ENCODE measurements at places on chromosomes 16 and 17.

- no peak for DNase-seq
These were observed 78.7 kb upstream of the METRNL start for GRCh38 chr17:83000738-83001137.

GRCh38 chr16:21242756-21243155, 9.3 kb downstream of the ANKS4B start:
- DNase-seq = no peak

DNA sequence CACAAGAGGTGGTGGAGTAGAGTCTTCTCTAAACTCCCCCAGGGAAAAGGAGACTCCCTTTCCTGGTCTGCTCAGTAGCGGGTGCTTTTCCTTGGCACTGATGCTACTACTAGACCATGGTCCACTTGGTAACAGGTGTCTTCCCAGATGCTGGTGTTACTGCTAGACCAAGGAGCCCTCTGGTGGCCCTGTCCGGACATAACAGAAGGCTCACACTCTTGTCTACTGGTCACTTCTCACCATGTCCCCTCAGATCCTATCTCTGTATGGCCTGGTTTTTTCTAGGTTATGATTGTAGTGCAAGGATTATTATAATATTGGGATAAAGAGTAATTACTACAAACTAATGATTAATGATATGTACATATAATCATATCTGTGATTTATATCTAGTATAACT, 49.7 kb upstream of the ARL4D start:
- DNase-seq = no peak

- DNase-seq = no peak
These were observed 16.2 kb downstream of the TBX4 start for GRCh38 chr17:61468263-61468907.

DNA sequence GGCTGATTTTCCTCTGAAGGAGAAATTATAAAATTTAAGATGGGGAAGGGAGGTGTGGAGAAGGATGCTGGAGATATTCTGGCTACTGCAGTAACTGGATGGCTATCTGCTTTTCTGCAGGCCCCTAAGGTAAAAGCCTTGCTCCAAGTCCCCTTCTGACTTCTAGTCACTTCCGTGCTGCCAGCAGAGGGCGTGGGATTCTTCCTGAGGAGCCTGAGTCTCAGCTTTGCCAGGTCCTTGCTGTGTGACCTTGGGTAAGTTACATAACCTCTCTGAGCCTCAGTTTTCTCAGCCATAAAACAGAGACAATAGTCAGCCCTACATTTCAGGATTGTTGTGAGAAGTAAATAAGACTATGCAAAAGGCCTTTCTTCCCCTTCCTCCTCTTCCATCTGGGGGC, 24.3 kb upstream of the TMEM220 start:
- DNase-seq = no peak

- no peak for DNase-seq
These were observed 199.9 kb downstream of the ZFHX3 start for GRCh38 chr16:72848028-72848400.

- no peak for DNase-seq
These were observed 3.1 kb downstream of the C17orf113 start for GRCh38 chr17:42047343-42047742.

DNA sequence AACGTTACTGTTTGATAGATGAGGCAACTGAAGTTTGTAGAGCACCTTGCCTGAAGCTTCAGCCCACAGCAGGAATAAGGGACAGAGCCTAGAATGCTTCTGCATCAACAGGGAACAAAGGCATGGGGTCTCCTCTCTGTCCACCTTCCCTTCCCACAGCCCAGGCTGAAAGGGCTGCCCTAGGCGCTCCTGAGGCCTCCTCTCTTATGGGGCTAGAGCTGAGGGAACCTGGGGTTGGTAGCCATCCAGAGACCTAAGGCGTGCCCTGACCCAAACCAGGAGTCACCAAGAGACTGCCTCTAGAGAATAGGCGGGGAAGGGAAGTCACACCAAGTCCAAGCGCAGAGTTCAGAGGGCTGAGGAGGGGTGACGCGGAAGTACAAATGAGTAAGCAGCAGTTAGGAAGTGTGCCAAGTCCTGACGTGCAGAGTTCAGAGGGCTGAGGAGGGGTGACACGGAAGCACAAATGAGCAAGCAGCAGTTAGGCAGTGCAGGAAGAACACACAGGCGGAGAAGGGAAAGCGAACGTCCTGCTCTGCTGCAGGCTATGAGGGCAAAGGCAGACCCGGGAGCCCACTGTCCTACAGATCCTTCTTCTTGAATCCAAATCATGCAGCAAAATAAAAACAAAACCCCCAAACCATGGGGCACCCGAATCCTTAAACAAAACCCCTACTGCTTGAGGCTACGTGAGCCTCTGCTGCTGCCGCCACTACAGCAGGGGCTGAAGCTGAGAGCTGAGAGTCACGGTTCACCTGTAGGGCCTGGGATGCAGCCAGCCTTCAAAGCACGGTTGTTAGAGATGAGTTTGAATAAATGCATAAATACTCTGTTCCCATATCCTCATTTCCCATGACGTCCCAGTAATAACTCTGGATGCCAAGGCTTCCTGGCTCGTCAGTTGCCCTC, 2.7 kb upstream of the SPG7 start:
- DNase-seq = no peak

- peak; percentile 31 for DNase-seq
These were observed 55.8 kb upstream of the GSE1 start for GRCh38 chr16:85557083-85557970.

GRCh38 chr17:67570797-67571196, 146.9 kb upstream of the NOL11 start:
- no peak for DNase-seq

GRCh38 chr16:46613352-46613751, 7.8 kb downstream of the SHCBP1 start:
- no peak for DNase-seq

DNA sequence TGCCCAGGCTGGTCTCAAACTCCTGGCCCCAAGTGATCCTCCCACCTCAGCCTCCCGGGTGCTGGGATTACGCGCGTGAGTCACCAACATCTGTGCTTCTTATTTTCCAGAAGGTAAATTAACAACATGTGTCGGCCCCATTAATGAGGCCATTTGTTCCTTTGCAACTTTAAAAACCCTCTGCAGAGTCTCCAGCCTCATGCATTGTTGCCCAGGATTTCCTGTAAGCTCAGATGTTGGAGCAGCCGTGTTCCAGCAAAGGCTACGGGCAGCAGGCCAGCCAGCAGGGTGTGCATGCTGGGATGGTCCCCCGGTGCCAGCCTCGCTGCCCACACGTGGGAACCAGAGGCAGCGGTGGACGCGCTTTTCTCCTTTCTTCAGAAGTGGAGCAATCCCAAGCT, 19.1 kb upstream of the HEXD start:
- DNase-seq = no peak

DNA sequence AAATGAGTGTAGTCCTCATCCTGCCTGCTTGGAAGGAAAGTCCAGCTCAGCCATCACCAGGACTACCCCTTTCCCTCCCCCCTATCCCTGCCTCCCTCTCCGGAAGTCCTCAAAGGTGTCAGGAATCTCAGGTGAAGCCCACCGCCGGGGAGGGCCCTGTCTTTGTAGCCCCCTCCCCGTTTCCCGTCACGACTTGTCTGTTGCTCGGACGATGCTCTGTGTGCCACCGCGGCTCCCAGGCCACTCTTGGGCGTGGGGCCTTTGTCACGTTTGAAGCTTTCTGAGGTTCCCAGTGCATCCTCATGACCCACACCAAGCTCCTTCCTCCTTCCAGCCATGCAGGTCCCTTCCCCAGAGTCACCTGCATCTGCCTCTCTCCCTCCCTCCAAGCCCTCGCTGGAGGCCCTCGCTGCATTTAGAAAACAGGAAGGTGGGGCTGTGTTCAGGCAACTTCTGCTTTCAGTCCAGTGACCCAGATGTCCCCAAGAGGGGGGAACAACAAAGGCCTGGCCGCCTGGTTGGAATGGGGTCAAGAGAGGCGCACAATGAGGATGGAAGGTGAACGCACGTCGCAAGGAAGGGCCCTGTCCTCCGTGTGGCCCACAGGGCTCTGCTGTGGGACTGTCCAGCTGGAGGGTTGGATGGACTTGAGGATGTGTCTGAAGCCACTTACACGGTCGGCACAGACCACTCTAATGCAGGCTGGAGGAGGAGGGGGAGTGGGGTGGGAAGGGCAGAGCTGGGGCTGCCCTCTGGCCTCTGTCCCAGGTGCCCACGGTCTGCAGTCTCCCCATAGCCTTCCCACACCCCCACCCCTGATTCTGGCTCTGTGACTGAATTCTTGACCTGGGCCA, 59.9 kb downstream of the OR1D5 start:
- DNase-seq = no peak

DNA sequence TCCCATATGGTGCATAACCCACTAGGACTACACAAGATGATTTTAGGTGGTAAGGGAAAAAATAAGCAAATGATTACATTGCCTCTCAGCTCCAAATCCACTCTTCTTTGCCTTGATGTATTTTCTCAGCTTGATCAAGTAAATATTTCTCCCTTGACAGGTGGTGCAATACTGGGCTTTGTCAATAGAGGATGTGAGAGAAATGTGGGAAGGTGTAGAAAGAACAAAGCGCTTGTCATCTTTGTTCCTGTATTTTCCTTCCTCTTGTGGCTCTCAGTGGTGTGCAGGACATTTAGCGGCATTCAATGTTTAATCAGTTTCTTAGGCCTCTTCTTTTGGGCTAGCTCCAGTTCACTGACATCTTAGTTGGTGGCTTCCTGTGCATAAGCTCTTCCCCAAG, 1165.8 kb upstream of the GOT2 start:
- no peak for DNase-seq

DNA sequence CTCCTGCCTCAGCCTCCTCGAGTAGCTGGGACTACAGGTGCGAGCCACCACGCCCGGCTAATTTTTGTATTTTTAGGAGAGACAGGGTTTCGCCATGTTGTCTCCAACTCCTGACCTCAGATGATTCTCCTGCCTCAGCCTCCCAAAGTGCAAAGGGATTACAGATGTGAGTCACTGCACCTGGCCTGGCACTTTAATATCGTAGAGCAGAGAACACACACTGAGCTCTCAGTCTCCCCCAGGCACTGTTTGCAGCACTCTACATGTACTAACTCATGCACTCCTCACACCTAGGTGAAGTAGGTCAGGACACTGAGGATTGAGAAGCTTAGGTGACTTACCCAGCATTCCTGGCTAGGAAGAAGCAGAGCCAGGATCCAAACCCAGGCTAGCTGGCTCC, 15.0 kb downstream of the C17orf100 start:
- DNase-seq = no peak

GRCh38 chr16:19389246-19389645, 28.4 kb upstream of the TMC5 start:
- no peak for DNase-seq

- DNase-seq = no peak
These were observed 306.0 kb upstream of the RBFOX1 start for GRCh38 chr16:7026639-7027038.

DNA sequence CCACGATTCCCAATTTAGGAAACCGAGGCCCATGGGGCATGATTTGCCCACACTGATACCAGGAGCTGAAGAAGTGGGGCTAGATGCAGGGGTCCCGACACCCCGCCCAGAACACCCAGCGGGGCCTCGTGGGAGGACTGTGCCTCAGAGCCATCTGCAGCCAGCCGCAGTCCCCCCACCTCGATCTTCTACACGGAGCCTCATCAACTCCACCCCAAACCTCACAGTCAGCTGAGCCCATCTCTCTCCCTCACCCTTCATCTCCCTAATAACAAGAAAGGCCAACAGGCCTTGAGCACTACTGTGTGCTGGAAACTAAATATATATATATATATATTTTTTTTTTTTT, 4.2 kb downstream of the ITGAE start:
- peak; percentile 44 for DNase-seq

- DNase-seq = no peak
These were observed 32.5 kb downstream of the RANBP10 start for GRCh38 chr16:67773569-67774456.

DNA sequence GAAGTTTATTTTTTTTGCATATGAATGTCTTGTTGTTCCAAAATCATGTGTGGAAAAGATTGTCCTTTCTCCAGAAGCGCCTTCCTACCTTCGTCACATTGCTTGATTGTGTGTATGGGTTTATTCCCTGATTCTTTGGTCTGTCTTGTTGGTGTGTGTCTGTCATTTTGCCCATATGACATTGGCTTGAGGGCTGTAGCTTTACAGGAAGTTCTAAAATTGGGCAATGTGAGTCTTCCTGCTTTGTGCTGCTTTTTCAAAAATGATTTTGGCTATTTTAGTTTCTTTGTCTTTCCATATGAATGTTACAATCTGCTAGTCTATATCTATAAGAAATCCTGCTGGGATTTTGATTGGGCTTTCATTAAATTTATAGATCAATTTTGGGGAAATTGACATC, 217.2 kb downstream of the SNX29 start:
- DNase-seq = no peak

GRCh38 chr16:88045820-88046303, 94.6 kb downstream of the BANP start:
- DNase-seq = no peak

- DNase-seq = no peak
These were observed 22.2 kb downstream of the SOCS1 start for GRCh38 chr16:11233727-11234376.

DNA sequence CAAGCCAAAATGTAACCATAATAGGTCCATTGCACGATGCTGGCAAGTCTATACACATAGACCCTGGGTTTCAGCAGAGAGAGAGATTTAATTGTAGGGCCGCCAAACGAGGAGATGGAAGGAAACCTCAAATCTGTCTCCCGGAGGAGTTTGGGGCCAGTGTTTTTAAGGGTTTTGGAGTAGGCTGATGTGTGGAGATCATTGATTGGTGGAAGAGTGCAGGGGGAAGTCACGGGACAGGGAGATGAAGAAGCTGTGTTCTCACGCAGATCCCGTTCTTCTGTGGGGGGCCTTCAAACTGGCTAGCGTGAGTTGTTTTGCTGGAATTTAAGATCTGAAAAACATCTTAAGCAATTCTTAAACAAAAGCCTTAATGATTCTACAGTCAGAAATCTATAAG, 84.8 kb downstream of the KATNIP start:
- no peak for DNase-seq

DNA sequence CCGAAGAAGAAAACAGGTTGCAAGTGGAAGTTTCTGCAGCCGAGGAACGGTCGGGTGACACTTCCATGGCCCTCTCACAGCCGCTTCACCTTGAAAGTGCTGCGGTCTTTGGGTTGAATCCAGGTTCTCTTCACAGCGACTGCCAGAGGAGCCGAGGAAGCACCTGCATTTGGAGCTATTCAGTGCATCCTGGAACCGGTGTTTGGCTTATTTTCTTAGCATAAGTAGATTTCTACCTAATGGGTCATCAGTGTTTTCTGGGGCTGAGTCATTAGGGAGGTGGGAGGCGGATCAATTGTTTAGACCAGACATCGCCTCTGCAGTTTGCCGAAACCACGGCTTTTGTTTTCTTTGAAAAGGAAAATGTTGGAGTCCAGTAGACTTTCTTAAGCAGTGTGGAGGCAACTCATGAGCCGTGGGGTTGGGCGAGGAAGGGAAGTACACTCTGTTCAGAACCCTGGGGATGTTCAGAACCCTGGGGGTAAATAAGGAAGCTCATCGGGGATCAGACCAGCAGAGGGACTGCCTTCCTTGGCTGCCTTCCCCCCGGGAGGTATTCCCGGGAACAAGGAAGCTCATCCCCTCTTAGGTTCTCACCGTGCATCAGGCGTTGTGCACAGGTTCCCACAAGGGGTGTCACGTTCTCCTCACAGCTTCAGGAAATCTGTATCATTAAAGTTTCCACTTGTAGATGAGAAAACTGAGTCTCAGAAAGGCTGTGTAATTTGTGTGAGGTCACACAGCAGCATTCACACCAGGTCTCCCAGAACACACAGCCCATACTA, 361.5 kb downstream of the SNX29 start:
- no peak for DNase-seq
